ENCODE measurements at places on chromosomes 12 and 14. TPM values are rescaled to one million over a fixed set of nuclear protein-coding genes. Genes with fewer than 3 reads are reported as not detected.

The POTEM gene
- not detected for total RNA-seq

The PLEK2 gene
- 20.6 TPM for total RNA-seq

The PMEL gene
- 1.0 TPM for total RNA-seq

The VWF gene
- 0.07 TPM for total RNA-seq

The SDS gene
- total RNA-seq: 2.1 TPM

The SSPN gene
- 0.39 TPM for total RNA-seq

The RNU6-7 gene
- not detected for total RNA-seq

The GLI1 gene
- total RNA-seq: 5.6 TPM

The KCNK10 gene
- total RNA-seq: not detected

The TBX3 gene
- total RNA-seq: 53.3 TPM

The SAMD15 gene
- total RNA-seq: 2.5 TPM

The MYF5 gene
- not detected for total RNA-seq

The SLC38A2 gene
- 139 TPM for total RNA-seq

The SYT1 gene
- 4.7 TPM for total RNA-seq

The KLHDC1 gene
- total RNA-seq: 0.30 TPM

The KIF5A gene
- total RNA-seq: 0.20 TPM

The KERA gene
- not detected for total RNA-seq

The PTCSC3 gene
- total RNA-seq: not detected

Data from A549 treated with Hydrocortisone at 1 μM for 4 hours (cell line).